ENCODE measurements at places on chromosomes 2 and 18.

GRCh38 chr2:179447839-179448447, 183.3 kb upstream of the SESTD1 start:
- no peak for DNase-seq

DNA sequence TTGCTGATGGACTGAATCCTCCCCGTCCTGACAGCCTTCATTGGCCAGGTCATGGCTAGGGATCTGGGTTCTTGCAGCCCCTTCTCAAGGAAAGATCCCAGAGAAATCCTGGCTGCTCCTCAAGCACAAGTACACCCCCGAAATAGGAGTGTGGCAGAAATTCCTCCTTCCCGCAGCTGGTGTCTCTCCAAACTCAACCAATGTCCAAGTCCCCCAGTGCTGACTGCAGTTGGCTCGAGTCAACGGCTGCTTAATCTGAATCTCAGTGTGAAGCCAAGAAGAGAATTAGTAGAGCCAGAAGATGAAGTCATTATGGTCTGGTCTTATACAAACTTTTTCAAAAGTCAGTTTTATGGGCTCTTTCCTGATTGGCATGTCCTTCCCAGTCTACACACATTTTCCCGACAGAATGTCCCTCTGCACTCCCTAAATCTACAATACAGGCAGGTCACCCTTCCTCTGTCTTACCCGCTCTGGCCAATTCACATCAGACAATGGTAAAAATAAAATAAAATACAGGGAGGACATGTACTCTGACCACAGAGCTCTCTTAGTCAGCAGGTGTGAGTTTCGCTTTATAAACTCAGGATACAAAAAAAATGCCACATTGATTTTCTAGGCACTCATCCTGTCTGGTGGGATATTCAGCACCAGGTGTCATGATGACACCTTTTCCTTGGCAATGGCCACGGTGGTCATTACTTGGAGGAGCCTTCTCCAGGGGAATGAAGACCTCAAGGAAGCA, 76.9 kb upstream of the PAPOLG start:
- DNase-seq: no peak

- DNase-seq: no peak
Measured at GRCh38 chr2:9249020-9249800, 42.6 kb downstream of the ASAP2 start.

DNA sequence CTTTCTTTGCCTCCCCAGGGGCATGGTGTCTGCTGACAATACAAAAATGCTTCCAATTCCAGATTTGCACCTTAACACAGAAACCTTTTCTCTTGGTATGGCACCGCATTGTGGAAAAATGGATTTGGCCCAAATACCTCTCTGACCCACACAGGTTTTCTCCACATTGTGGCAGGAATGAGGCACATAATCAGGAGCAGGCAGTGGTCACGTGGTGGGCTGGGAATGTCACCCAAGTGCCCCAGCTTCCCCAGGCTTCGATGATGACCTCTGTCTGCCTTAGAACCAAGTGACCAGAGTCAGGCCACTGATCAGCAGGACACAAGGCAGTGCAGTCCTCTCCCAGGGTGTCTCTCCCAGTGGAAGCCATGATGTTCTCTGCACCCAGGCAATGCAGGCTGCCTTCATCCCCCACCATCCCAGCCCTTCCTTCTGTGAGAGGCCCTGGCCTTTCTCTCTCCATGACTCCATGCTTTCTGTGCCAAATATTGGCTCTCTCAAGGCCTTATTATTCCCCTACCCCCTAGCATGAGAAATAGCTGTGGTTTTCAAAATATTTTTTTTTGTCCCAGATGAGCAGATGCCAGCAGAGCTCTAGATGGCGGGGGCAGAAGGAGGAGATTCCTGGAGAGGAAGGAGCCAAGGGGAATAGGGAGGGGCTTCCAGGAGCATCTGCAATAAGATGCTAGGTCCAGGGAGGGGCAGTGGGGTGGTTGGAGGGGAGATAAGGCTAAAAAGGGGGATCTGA, 198.9 kb downstream of the ACKR3 start:
- DNase-seq: no peak

GRCh38 chr2:20099780-20100179, 48.4 kb upstream of the LAPTM4A start:
- DNase-seq: no peak

GRCh38 chr18:11946756-11947155, 34.6 kb upstream of the IMPA2 start:
- DNase-seq: no peak

DNA sequence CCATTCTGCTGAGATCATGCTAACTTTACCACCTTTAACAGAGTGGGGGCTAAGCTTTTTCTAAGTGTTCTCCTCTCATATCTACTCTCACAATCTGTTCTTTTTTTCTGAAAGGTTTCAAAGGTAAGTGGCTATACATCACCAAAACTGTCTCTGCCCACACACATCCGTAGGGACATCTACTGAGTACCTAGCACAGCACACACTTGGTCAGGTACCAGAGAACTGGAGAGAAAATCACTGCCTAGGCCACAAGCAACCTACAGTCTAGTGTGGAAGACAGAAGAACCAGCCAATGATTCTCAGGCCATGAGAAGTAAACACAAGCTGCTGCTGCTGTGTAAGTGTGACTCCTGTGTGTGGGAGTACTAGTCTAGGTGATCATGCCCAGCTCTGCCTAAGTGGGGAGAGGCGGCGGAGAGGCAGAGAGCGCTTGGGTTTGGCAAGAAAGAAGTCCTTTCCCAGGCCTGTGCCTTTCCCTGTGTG, 176.1 kb upstream of the ZFP36L2 start:
- DNase-seq: no peak

GRCh38 chr18:79680100-79680879, 687 bp downstream of the CTDP1 start:
- DNase-seq: peak; percentile 52

DNA sequence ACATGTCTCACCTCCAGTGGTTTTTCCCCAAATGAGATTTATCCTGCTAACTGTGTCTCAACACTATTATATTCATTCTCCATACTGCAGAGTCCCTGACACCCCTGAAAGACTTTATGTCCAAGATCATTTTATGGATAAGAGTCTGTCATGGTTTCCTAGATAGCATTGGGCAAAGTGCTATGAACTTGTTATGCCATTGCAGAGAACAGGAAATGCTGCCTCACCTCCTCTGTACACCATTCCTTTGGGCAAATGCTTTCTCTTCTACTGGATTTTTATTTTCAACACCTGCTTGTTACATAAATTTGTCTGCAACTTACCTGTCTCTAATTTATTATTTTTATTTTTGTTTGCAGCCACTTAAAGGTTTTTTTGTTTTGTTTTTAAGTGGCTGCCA, 652.5 kb upstream of the FAM98A start:
- no peak for DNase-seq

DNA sequence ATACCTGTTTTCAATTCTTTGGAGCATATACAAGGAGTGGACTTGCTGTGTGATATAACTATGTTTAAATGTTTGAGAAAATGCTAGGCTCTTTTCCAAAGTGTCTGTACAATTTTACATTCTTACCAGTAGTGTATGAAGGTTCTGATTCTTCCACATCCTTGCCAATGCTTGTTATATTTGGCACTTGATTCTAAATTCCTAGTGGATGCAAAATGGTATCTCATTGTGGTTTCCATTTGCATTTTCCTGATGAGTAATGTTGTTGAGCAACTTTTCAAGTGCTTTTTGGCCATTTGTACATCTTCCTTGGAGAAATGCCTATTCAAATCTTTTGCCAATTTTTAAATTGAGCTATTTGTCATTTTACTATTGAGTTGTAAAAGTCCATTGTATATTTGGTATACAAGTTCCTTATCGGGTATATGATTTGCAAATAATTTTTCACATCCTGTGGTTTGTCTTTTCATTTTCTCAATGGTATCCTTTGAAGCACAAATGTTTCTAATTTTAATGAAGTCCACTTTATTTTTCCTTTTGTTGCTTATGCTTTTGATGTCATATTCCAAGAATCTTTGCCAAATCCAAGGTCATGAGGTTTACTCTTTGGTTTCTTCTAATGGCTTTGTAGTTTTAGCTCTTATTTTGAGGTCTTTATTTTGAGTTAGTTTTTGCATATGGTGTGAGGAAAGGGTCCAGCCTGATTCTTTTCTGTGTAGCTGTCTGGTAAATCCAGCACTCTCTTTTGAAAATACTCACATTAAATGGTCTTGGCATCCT, 33.2 kb upstream of the CWC22 start:
- DNase-seq: no peak

- DNase-seq: no peak
Measured at GRCh38 chr2:162992828-162993227, 154.3 kb upstream of the KCNH7 start.

DNA sequence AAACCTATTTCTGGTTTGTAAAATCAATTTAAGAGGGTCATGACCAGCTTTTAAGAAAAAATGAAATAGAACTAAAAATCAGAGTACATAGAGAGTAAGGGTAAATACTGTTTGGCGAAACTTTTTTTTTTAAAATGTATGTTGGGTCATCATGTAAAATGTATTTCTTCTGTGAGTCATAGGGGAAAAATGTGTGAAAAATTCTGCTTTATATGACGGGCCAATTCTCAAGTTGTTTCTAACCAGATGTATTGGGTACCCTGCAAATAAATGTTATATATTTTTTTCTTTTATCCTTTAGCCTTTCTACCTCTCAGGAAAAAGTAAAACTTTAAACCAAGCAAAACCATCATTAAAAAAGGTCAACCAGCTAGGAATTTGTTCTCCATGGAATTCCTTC, 13.9 kb downstream of the AFTPH start:
- no peak for DNase-seq

GRCh38 chr18:48037481-48038271, 107.2 kb upstream of the SMAD2 start:
- no peak for DNase-seq

GRCh38 chr2:38384338-38384737, 7.3 kb upstream of the ATL2 start:
- no peak for DNase-seq

GRCh38 chr18:46445522-46446313, 211.3 kb downstream of the LOXHD1 start:
- DNase-seq: no peak

GRCh38 chr2:113136828-113137775, 9.7 kb downstream of the IL1RN start:
- peak; percentile 8 for DNase-seq

DNA sequence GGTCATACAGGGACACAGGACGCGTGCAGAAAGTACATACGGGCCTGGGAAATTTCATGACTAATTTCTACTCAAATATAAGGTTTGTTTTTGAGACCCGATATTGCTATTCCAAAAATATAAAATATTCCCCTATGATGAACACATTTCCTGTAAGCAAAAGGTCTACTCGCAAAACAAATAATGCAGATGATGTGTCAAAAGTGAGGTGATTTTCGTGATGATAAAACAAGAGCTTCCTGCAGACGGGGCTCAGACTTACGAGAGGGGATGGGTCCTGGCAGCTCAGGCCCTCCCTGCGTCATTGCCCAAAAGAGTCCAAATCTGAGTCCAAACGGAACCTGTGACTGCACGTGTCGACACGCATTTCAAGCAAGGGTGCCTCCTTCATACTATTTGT, 62.7 kb downstream of the MBP start:
- DNase-seq: peak; percentile 28

DNA sequence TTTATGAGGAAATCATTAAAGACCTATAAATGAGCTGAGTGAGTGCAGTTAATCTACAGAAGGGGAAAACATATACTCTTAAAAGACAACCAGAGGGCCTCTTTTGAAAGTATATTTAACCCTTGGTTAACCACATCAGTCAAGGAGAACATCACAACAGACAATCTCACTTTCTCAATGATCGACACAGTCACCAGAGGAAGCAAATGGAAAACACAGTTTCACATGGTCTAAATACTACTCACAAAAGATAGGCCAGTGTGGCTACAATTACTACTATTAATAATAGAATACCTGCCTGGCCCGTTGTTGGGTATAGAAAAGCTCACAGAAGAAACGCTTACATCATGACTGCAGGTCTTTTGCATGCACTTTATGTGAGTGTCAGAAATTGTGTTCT, 426.2 kb downstream of the NCKAP5 start:
- DNase-seq: no peak

DNA sequence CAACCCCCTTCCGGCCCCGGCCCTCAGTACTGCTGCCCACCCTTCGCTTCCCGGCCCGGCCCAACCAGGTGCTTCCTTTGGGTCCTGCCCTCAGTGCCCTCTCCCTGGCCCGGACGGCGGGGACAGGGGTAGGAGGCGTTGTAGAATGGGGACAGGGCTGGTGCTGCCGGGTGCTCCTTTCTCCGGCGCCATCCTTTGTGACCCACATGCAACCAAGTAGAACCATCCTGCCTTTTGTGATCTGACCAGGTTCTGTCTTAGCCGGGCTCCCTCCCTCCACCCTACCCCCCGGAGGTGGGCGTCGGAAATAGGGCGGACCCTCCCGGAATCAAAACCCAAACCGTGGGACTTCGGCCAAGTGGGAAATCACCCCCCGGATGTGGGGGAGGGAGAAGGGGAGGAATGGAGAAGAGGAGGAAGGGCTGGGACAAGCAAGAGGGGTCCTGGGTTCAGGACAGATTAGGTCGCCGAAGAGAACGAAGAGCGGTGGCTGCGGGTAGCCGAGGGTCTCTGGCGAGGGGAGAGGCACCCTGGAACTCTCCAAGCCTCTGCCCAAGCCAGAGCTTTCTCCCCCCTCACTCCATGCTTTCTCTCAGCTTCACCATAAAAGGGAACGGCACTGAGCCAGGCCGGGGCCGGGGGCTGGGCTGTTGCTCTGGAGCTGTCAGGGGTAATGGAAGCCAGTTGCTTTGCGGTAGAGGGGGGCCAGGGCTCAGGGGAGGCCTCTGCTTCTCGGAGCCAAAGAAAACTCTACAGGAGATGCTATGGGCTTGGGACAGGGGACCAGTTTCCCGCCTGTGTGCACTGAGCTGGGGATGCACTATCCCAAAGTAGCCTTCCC, 756 bp upstream of the OST4 start:
- no peak for DNase-seq

GRCh38 chr18:48326901-48327675, 82.1 kb downstream of the ZBTB7C start:
- DNase-seq: no peak

GRCh38 chr2:237471438-237472186, 15.4 kb upstream of the MLPH start:
- peak; percentile 26 for DNase-seq

- DNase-seq: no peak
Measured at GRCh38 chr18:56921896-56922480, 224.9 kb upstream of the BOD1L2 start.

DNA sequence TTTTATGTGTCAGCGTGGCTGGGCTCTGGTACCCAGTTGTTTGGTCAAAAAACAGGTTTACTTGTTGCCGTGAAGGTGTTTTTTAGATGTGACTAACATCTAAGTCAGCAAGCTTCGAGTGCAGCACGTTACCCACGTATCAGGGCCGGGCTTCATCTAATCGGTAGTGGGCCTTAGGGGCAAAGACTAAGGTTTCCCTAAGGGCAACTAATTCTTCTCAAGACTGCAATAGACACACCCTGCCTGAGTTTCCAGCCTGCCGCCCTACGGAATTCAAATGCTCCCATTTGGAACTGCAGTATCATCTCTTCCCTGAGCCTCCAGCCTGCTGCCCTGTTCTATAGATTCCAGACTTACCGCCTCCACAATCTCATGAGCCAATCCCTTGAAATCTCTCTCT, 27.7 kb downstream of the FHL2 start:
- no peak for DNase-seq

- DNase-seq: no peak
Measured at GRCh38 chr18:5890331-5891183, 4.8 kb downstream of the TMEM200C start.

- no peak for DNase-seq
Measured at GRCh38 chr2:123518367-123518766, 506.7 kb upstream of the CNTNAP5 start.

- DNase-seq: no peak
Measured at GRCh38 chr2:130887643-130888042, 50.9 kb downstream of the ARHGEF4 start.

- no peak for DNase-seq
Measured at GRCh38 chr2:117086174-117086942, 728.1 kb upstream of the DDX18 start.

GRCh38 chr18:37449618-37450017, 116.0 kb downstream of the CELF4 start:
- no peak for DNase-seq

All from activated CD4-positive, alpha-beta T cell treated with anti-CD3 and anti-CD28 coated beads, Interleukin-2, amount 50 U/mL, for 4 hours (primary cell).